ENCODE measurements at places on chromosomes 2 and 18.

GRCh38 chr2:129609224-129609623 lies 370.2 kb upstream of the RAB6C start:
- DNase-seq, result no peak

DNA sequence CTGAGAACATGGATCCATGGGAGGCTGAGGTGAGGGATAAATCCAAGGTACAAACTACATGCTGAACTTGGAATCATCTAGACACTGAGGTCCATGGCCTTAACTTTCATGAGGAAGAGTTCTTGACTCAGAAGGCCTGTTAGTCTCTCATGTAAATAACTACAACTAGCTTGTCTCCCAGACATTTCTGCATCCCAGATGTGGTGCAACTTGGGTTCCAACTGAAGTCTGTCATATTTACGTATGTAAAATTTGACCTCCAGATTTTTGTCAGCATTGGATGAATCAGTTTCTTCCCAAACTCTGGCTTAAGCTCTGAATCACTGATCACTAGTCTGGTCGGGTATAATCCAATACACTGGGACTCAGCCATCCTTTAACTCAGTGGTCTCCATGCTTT lies 306.9 kb downstream of the PDE11A start:
- DNase-seq, result no peak

DNA sequence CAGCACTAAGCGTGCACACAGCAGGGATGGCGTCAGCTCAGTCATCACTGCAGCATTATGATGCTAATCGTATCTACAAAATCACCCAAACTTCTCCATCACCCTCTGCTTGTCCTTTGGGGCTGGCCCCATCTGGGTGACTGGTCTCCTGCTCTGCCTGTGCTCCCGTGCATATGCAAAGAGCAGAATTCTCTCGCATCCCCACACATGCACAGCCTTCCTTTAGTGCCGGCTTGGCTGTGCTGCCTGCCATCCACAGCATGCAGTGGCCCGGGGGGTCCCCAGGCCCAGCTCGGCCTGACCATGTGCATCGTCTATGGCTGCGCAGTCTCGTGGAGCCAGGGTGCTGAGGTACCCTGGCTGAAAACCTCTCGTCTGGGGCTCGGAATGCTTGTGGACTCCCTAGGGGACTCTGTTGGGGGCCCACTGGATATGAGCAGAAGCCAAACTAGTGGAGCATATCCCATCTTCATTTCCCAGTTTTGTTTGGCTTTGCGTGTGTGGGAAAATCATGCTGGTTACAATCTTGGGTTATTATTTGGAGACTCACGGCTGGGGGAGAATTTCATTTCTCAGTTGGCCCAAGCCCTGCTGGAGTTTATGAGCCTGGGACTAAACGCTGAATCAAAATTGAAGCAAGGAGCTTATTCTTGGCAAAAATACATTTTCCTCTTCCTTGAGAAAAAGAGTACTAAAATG lies 70.9 kb upstream of the HS6ST1 start:
- DNase-seq, result no peak

GRCh38 chr2:127542231-127542630 lies 6.7 kb downstream of the MYO7B start:
- no peak for DNase-seq

DNA sequence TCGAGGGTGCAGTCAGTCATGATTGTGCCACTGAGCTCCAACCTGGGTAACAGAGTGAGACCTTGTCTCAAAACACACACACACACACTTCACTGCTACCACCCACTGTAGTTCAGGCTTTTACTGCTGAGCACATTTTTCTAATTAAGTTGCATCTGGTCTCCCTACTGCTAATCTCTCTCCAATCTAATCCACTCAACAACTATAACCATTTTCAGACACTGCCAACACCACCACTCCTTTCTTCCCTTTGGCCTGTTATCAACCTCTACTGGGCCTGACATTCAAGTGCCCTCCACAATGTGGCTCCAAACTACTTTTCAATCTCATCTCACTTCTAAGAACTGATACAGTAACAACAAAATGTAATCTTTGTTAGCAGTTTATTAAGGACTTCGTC lies 44.8 kb downstream of the RMP24 start:
- DNase-seq, result no peak

- DNase-seq, result no peak
These were observed 6.3 kb upstream of the ADGRF3 start for GRCh38 chr2:26352892-26353291.

DNA sequence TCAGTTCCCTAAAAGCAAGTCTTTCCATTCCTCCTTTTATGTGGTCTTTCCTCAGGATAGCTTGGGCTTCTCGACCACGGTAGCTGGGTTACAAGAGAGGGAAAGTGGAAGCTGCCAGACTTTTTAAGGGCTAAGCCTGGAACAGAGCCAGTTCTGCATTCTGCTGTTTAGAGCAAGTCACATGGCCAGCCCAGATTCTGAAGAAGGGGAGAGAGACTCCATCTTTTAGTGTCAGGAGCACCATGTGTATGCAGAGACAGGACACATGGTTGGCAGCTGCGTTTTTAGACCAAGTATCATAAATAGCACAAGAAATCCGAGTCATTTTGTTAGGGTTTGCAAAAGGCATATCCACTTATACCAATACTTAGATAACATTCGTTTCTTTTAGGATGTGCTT lies 4.7 kb downstream of the HMSD start:
- no peak for DNase-seq

DNA sequence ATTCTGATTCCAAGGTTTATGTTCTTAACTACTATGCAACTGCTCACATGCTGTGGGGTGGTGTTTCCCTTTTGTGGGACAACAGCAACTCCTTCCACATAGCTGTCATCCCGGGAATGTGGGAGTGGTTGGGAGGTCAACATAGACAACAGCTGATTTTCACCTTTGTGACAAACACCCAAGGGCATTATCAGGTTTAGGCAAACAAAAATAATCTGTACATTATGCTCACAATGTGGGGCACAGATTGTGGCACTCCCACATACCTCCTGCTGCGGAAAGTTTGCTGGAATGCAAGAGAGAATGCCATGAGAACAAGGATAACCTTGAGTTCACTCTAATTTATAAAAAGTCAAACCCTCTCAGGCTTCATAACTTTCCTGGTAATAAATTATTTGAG lies 582.6 kb downstream of the CNTNAP5 start:
- no peak for DNase-seq

DNA sequence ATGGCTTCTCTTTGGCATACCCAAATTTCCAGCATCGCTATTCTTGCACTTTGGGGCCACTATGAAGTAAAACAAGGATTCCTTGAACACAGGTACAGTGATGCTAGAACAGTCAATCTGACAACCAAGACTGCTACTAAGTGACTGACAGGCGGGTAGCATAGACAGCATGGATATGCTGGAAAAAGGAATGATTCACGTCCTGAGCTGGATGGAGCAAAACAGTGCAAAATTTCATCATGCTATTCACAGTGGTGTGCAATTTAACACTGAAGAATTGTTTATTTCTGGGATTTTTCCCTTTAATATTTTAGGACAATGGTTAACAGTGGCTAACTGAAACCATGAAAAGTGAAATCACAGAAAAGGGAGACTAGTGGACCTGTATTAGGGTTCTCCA lies 1511.2 kb upstream of the ZEB2 start:
- DNase-seq, result no peak

DNA sequence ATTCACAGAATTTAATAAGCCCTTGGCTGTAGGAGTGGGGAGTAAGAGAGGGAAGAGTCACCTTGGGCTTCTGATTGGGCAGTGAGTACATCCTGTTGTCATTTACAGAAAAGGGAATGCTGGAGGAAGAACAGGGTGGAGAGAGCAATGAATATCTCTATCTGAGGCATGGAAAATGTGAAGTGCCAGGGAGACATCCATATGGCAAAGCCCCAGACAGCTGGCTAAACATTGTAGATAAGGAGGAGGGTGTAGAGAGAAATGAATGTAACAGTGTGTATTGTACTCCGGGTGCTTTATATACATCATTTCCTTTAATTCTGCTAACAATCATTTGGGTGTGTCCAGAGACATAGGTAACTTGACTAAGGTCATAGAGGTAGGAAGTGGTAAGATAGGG lies 103.5 kb downstream of the UPP2 start:
- no peak for DNase-seq

DNA sequence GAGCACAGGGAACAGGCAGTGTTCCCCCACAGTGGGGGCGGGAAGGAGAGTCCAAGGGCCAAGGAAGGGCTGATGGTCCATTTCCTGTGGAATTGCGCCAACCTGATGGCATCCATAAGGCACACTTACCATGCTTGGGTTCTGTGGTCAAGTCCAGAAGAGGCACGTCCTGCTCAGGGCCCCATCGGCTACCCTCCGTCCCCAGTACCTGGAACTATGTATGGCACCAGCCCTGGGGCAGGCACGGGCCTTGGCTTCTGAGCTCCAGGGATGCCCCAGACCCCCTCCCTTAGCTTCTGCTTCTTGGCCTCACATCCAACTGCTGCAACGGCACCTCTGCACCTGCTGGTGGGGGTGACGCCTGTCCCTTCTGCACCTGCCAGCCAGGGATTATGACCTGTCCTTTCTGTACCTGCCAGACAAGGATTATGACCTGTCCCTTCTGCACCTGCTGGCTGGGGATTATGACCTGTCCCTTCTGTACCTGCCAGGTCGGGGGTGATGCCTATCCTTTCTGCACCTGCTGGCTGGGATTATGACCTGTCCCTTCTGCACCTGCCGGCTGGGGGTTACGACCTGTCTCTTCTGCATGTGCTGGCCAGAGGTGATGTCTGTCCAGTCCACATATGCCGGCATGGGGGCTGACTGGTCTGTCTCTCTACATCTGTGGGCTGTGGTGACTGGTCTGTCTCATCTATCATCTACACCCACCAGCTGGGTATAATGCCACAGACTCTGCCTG lies 45.4 kb upstream of the SNTG2 start:
- DNase-seq, result no peak

Measured in stimulated activated CD8-positive, alpha-beta memory T cell treated with anti-CD3 and anti-CD28 coated beads, Interleukin-4, amount 100 ng/mL, for 1 hour (primary cell).